Kidney epithelial cell (primary cell): ENCODE measurements at places on chromosomes 1 and 21.

- no peak for DNase-seq
These were observed 134.6 kb downstream of the TENT5C start for GRCh38 chr1:117740496-117740895.

DNA sequence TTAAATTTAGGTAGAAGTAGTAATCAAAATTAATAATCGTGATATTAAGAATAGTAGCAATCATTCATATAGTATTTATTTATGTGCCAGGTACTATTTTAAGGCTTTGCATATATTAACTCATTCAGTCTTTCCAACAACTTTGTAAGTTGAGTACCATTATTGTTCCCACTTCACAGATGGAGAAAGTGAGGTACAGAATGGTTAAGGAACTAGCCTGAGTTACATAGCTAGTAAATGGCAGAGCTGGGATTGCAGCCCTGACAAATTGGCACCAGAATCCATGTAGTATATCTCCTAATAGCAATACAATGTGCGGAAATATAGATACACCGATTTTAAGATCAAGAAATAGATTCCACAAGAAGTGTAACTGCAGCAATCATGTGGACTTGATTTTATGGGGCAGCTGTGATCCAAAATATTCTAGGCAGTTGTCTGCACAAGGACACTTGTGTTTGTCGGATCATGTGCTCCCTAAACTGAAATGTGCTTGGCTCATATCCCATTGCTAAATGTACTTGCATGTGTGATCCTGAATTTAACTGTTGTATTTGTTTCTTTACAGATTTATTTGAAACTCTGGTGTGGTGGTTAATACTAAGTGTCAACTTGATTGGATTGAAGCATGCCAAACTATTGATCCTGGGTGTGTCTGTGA lies 5.8 kb upstream of the GTF2B start:
- no peak for DNase-seq

DNA sequence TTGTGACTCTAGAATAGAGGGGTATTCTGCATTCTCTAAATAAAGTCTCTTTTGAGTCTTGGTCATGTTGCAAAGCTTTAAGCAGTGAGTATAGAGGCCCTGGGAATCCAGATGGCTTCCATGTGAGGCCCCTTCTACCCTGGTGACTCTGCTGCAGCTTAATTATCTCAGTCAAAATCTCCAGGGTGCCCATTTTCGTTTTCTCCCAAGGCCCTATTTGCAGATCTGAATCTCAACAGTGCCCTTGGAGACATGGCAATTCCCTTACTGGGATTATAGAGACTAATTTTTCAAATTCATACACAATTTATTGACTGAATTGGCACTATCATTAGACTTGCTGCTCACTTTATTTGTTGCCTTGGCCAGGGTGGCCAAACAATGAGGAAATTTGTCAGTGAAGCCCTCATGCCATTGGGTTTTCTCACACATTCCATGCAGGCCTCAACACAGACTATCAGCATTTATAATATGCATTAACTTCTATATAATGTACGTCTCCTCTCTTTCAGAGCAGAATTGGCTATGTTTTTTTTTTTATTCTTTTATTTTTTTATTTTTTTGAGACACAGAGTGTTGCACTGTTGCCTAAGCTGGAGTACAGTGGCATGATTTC lies 35.1 kb downstream of the PROX1 start:
- no peak for DNase-seq

DNA sequence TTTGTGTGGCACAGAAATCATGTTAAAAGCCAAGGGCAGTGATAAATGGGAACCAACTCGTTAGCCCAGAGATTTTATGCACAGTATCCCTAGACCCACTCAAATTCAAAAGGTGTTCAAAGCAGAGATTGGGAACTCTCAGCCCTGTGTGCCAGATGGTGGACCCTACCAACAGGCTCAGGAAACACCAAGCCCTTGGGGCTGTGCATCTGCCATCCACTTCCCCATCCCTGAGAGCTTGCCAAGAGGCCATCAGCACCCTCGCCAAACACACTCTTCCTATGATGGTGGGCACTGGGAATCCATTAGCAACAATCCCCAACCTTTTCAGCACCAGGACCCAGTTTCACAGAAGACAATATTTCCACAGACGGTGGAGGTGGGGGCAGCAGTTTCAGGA lies 194.2 kb upstream of the NFIA start:
- DNase-seq = no peak

- DNase-seq = no peak
These were observed 27.8 kb upstream of the FMOD start for GRCh38 chr1:203378556-203379245.

DNA sequence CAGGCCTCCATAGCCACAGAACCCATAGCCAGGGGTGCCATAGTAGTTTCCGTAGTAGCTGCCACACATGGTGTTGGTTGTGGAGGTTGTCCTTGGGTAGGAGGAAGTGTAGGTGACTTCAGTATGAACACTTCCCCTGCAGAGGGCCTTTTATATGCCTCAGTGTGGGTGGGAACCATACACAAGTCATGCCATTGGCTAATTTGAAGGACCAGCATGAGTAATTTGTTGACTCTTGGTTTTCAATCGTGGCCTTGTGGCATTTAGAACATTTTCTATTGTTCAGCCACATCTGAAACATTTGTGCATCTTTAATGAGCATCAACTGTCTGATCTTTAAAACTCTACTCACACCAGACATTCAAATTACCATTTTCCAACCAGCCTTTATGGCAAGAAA lies at the start of gene KRTAP6-1:
Gene KRTAP6-1 (minus strand): TSS at position 95 of the 400 bp plus-strand sequence. CDS start 26 bp downstream, at position 69.
- no peak for DNase-seq

DNA sequence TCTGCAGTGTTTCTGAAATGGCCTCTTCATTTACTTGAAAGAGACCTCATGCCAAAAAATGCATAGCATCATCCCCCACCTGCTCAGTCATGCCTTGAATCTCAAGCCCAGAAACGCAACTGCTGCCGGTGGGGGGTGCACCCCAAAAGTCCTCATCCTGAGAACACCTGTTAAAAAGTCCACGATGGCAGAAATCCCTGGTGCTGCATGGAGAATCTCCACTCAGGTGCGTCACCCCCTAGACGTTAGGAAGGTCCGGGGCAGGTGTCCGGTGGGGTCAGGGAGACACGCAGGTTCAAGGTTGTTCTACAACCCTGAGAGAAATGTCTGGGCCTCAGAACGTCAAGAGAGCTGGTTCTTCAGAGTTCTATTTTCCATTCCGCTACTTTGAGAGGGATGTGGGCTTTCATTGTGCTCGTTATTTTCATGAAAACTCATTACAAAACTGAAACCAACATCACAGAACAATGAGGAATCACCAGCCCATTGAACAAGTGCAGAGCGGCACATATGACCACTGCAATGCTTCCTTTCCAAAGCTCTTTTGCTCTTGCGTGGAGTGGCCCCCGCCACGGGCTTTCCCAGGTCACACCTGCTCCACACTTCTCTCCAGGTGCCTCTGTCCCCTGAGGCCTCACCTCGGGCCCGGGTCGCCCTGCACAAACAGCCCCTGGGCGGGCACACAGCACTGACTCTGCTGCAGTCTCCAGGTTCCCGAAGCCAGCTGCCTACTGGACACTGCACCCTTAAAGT lies 201.9 kb downstream of the TOMM20 start:
- no peak for DNase-seq

DNA sequence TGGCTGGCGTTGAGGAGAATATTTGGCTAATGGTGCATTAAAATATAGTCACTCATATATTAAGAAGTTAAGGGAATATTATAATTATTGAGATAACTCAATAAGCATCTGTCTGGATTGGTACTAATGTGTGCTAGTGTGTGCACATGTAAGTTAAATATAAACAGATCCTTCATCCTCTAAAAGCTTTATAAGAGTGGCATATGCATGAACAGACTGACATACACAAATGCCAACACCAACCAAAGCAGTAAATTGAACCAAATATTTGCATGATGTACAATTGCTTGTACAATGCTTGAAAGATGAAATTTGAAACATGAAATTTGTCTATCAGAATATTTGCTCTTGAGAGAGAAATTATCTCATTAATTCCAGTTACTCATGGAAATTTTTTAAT lies 344.9 kb downstream of the ADGRL2 start:
- DNase-seq = no peak

- DNase-seq = no peak
These were observed 1.5 kb downstream of the TNFRSF25 start for GRCh38 chr1:6464514-6464836.
